ENCODE measurements at places on chromosomes 3 and 15.
A peak's percentile ranks its signal among the peaks of the same experiment; 100 is the strongest.

GRCh38 chr3:152267831-152268554, 736 bp upstream of the MBNL1 start:
- DNase-seq, result no peak

DNA sequence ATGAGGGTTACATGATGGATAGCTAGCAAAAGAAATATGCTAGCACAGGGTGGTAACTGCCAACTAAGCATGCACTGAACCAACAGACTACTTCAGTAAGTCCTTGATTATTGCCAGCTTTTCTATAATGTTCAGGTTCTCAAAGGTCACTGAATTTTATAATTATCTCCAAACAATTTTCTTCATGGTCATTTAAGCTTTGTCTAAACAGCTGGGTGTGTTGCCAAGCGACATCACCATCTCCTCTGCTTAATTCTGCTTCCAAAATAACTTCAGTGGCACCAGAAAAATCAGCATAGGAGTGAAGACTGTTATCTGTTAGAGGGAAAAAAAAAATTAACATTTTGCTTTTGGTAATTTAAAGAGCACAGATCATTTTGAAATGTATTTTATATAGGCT, 54.6 kb upstream of the TOP2B start:
- DNase-seq, result no peak

- DNase-seq, result no peak
Observed at GRCh38 chr3:99172736-99173657, 271.5 kb upstream of the DCBLD2 start.

GRCh38 chr3:175679568-175679967, 820.4 kb downstream of the NAALADL2 start:
- no peak for DNase-seq

DNA sequence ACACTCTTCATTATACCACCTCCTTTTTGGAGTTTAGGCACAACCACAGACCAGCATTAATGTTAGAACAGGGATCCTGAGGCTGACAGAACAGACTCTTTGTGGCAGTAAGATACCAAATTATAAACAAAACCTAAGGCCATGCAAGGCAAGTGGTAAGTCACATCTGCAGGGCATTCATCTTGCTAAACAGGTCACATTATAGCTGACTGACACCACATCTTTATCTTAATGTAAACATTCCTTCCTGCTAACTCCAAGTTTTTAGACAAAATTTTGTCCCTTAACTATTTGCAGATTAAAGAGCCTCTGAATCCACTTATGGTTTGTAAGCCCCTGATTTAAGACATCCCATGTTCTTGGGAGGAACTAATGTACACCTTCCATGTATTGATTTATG, 500.6 kb downstream of the PYDC2 start:
- no peak for DNase-seq

DNA sequence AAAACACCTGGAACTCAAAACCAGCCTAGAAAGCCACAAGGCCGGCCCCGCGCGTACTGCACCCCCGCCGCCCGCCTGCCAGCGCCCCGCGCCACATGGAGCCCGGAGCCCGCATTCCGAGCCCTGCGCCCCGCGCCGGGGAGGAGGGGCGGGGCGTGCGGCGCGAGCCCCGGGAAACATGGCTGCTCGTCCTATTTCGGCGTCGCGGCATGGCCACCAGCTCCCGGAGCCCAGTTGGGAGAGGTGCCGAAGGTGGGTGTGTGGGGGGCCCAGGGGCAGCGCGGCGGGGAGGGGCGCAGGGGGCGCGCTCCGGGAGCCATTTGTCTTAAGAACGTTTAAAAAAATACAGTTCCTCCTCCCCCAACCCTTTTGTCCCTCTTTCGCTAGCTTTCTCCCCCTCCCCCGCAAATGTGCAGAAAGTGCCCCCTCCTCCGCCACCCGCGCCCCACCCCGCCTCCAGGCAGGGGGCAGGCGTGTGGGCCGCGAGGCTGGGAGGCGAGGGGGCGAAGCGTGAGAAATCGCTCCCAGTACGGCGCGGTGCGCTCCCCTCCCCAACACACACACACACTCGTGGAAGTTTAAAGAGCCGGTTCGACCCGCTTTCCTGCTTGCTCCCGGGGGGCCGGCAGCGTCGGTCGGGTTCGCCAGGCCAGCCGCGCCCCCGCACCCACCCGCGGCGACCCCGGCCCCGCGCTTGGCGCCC, 2.5 kb downstream of the ANP32A start:
- peak; percentile 70 for DNase-seq

- no peak for DNase-seq
Observed at GRCh38 chr15:37616215-37616614, 318.2 kb upstream of the TMCO5A start.

GRCh38 chr3:122975163-122975923, 52.2 kb downstream of the SEMA5B start:
- no peak for DNase-seq

- no peak for DNase-seq
Observed at GRCh38 chr15:70250208-70251201, 152.8 kb upstream of the TLE3 start.

DNA sequence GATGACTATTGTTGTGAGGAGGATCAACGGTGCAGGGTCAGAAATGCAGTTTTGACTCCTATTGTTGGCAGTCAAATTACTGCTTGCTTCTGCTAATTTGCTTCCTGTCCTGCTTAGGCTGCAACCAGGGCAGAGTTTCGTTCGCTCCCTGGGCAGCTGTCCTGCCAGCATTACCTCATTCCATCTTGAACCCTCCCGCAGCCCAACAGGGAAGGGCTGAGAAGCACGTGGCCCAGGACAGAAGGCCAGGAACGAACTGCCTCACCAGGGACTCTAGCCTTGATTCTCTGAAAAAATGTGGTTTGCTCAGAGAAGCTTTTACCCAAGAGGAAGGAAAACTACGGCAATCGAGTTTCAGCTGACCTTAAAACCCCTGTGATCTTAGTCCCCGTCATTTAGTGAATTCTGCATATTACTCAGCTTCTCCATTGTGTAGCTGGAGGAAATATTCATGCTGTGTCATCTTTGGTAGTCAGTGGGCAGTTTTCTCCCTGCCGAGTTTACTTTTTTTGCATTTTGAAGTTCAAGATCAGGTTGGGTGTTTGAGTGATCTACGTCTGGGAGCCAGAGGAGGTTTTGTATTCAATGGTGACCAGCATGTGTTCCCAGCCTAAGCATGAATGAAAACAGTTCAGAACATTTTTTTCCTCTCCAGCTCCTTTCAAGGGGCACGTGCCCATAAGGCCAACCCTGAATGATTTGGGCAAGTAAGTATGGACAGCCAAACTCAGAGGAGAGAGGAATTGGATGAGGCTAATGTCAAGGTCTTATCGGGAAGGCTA, 23.0 kb downstream of the TLNRD1 start:
- DNase-seq, result no peak

- no peak for DNase-seq
Observed at GRCh38 chr3:172506094-172506493, 17.1 kb downstream of the TNFSF10 start.

- DNase-seq, result no peak
Observed at GRCh38 chr3:151901644-151902285, 28.3 kb downstream of the SUCNR1 start.

DNA sequence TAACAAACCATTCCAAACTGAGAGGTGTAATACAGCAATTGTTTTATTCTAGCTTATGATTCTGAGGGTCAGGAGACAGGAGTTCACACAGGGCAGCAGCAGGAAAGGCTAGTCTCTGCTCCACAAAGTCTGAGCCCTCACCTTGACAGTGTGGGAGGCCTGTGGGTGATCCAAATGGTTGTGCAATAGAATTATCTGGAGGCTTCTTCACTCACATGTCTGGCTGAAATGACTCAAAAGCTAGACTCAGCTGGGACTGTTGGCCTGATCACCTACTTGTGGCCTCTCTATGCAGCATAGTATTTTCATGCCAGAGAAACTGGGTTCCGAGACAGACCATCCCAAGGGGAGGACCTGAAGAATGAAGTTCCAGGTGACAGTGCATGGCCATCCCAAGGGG, 233.9 kb upstream of the UBE2E2 start:
- DNase-seq, result no peak

DNA sequence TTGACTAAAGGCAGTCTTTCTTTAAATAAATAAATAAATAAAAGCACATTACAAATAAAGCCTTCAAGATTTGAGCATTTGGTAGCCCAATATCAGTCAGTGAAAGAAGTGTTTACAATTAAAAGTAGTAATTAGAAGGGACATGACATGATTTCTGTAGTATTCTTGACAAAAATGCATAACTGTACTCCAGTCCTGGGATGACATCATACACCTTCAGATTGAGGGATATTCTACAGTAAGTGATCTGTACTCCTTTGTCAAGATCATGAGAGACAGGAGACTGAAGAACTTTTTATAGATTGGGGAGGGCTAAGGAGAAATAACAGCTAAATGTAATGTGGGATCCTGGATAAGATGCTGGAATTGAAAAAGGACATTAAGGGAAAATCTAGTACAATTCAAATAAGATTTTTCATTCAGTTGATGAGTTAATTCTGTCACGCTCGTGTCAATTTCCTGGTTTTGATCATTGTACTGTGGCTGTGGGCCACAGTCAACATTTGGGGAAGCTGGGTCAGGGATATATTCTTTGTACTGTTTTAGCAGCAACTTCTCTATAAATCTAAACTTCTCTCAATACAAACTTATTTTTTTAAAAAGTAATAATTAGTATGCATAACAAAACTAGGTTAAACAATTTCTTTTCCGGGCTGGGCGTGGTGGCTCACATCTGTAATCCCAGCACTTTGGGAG, 314.8 kb downstream of the PTPRG start:
- no peak for DNase-seq

GRCh38 chr3:151371526-151371925, 13.0 kb downstream of the P2RY12 start:
- DNase-seq, result no peak

- DNase-seq, result no peak
Observed at GRCh38 chr3:3087279-3087678, 22.9 kb downstream of the IL5RA start.

DNA sequence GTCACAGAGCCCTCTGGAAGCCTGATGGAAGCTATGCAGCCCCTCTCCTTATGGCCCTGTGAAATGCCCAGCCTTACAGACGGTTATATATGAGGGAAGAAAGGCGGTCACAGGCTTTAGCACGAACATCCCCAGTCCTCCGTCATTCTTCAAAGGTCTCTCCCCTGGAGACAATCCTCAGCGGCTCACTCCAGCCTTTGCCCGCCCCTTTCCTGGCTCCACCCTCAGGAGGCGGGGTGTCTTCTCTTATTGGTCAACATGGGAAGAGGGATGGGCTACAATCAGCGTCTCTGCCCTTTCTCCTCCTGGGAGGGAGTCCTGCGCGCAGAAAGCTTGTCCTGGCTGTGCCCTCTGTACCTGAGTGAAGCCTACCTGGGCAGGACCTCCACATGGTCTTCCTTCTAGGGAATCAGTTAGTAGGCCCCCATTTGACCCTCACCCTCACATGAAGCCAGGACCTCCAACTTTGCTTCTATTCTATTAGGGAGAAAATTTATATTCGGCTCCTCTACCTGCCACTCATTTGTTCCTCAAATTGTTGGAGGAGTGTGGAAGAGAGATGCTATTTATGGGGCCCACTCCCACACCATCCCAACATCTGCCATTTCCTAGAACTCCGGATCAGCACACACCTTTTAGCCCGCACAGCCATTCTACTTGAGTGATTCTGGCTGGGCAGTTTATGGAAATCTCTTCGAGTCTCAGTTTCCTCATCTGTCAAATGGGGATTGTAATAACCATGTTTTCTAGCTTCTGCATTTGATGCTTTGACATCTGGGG, 112.9 kb upstream of the SLC6A11 start:
- no peak for DNase-seq

DNA sequence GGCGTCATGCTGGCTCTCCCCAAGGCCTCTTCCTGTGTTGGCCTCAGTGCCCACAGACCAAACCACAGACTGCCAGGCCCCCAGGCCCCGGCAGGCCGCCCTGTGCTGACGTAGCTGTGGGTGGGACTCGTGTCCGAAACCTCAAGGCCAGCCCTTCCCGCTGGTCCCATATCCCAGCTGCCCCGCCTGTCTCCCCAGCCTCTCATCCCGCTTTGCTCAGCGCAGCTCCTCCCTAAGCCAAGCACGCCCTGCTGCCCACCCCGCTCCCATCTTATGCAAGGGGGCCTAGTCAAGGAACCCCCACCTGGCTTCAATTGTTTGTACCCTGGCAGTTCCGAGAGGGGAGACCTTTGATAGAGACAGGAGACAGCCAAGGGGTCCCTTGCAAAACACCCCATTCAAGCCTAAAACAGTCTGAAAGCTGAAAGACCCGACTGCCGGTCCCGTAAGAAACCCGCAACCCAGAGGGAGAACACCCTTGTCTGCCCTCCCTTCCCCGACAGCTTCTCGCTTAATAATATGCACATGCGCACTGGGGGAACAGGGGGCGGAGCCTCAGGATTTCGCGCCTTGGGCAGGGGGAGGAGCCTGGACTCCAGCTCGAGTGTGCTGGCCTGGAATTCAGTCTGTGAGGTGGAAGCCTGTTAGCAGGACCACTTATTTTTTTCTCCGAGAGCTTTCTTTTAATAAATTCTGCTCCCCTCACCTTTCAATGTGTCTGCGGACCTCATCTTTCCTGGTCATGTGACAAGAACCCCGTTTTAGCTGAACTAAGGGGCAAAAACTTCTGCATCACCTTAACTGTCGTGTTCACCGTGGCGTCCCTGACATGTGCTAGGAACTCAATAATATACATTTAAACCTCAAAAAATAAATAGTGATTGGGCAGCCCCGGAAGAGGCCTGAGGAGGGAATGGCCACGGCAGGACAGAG, 17.2 kb downstream of the TNFAIP8L3 start:
- peak; percentile 58 for DNase-seq

- no peak for DNase-seq
Observed at GRCh38 chr3:159945930-159946329, 42.7 kb upstream of the IL12A start.

DNA sequence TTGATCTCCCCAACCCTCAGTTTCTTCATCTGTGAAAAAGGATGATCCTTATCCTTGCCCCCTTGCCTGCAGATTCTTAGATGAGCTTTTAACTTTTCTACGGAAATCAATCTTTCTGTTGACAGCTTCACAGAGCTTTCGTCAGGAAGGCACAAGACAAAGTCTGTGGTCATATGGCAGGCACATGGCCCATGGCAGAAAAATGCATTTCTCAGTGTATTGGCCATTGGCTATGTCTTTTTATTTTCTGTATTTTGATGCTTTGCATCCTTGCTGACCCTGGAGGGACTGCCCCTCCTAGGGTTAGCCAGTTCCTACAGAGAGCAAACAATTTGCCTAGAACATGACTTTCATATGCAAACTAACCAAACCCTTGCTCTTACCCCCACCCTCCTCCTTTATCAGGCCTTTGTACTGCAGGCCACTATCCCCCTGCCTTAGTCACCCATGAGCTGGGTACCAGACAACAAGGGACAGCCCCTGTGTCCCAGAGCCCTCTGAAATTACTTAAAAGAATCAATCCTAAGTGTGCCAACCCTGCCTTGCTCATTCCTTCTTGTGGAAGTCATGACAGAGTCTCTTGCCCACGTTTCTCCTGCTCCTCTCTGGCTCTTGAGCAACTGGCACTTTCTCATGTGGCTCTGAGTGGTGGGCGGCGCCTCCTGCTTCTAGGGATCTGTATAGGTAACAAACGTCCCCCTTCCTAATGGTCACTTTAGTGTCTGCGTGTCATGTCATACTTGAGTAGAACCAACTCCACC, 24.1 kb upstream of the NOX5 start:
- DNase-seq, result no peak

GRCh38 chr15:95129574-95129973, 898.2 kb downstream of the MCTP2 start:
- no peak for DNase-seq

- DNase-seq, result no peak
Observed at GRCh38 chr3:50261505-50261904, 7.4 kb upstream of the SEMA3B start.

- no peak for DNase-seq
Observed at GRCh38 chr3:135915206-135915605, 50.3 kb upstream of the PPP2R3A start.

GRCh38 chr3:168532135-168532534, 436.4 kb upstream of the GOLIM4 start:
- no peak for DNase-seq

- no peak for DNase-seq
Observed at GRCh38 chr3:75224412-75224811, 439.7 kb upstream of the FRG2C start.

All from T-helper 1 cell (primary cell).